A549 treated with ZK216348 at 1 μM for 4 hours (cell line): ENCODE measurements at places on chromosomes 13 and 19. TPM values are rescaled to one million over a fixed set of nuclear protein-coding genes. Genes with fewer than 3 reads are reported as not detected.

The FAM83E gene
- total RNA-seq = 0.34 to 0.72 TPM (median 0.42 TPM) in 4 of 5 replicates, not detected in the other

The ZNF790 gene
- total RNA-seq = 0.17 to 0.57 TPM (median 0.19 TPM) in 5 replicates

The MYCBP2 gene
- 14.5 to 25.4 TPM (median 18.7 TPM) in 5 replicates for total RNA-seq

The ZNF765 gene
- 3.0 to 5.2 TPM (median 4.2 TPM) in 5 replicates for total RNA-seq

The NAXD gene
- 11.8 to 19.6 TPM (median 18.7 TPM) in 5 replicates for total RNA-seq

The ZNF749 gene
- 12.5 to 19.1 TPM (median 15.3 TPM) in 5 replicates for total RNA-seq

The CEACAM3 gene
- not detected in 5 replicates for total RNA-seq

The TNFSF11 gene
- total RNA-seq = not detected in 5 replicates

The METTL21C gene
- total RNA-seq = not detected in 5 replicates
